ENCODE measurements at places on chromosomes 6 and 20.

DNA sequence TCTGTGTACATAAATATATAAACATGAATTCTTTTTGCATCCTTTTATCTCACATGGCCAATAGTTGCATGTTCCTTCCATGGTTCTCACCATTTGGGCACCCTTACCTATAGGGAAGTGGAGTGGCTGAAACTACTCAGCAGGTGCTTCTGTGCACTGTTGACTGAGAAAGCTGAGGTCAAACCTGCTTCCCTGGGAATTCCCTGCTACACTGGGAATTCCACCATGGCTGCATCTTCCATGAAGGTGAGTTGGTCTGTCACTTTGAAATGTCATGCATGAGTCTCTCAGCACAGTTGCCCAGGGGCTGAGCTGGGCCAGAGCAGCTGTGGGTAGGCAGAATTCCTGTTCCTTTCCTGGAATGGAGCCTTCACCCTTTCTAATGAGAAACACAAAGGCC lies 193.8 kb upstream of the PRSS16 start:
- no peak for DNase-seq
- no peak overlapping the region for H3K27ac ChIP-seq
- no peak overlapping the region for H3K4me3 ChIP-seq
- H3K4me1 ChIP-seq = no peaks in the 10 kb centered on the region
- no peaks in the 10 kb centered on the region for H3K36me3 ChIP-seq

GRCh38 chr6:42148058-42148457 lies 5.6 kb upstream of the C6orf132 start:
- H3K36me3 ChIP-seq = no peaks in the 10 kb centered on the region
- no peak for DNase-seq
- no peak overlapping the region for H3K27ac ChIP-seq
- no peak overlapping the region for H3K4me3 ChIP-seq
- peaks cover 17% of the 10 kb centered on the region for H3K27me3 ChIP-seq
- no peaks in the 10 kb centered on the region for H3K4me1 ChIP-seq

DNA sequence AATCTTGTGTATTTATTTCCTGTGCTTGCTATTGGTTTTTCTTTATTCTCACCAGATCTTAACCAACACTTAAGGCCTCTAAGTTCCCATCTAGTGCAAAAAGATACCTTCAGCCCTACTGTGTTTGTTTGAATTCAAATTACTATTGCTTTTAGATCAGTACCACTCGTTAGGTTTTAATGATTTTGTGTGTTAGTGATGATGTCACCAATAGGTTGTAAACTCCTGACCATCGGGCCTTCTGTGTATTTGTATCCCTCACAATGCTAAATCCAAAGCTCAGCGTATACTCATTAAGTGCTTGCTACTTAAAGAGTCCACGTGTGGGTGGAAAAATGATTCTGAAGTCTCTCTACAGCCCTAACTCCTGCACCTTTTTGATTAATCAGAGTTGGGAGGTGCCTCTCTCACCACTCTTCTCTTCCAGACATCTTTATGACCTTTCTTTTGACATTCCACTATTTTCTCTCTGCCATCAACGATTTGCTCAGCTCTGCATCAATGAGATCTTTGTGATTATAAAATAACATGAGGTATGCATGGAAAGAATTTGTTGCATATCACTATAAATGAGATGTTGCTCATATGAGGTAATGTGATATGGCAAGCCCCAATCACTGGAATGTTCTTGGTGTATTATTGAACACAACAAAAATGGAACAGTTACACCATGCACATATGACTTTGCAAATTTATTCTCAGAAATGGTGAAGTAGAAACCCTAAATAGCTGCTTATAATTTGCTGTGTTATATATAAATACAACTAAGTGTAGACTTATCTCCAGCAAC lies 55.1 kb upstream of the LAMA2 start:
- H3K36me3 ChIP-seq = no peaks in the 10 kb centered on the region
- no peak overlapping the region for H3K27ac ChIP-seq
- no peaks in the 10 kb centered on the region for H3K4me1 ChIP-seq

- no peaks in the 10 kb centered on the region for H3K4me1 ChIP-seq
- no peak for DNase-seq
- peaks cover 4% of the 10 kb centered on the region for H3K27me3 ChIP-seq
- no peaks in the 10 kb centered on the region for H3K36me3 ChIP-seq
Observed at GRCh38 chr20:23166563-23166962, 80.4 kb upstream of the CD93 start.

DNA sequence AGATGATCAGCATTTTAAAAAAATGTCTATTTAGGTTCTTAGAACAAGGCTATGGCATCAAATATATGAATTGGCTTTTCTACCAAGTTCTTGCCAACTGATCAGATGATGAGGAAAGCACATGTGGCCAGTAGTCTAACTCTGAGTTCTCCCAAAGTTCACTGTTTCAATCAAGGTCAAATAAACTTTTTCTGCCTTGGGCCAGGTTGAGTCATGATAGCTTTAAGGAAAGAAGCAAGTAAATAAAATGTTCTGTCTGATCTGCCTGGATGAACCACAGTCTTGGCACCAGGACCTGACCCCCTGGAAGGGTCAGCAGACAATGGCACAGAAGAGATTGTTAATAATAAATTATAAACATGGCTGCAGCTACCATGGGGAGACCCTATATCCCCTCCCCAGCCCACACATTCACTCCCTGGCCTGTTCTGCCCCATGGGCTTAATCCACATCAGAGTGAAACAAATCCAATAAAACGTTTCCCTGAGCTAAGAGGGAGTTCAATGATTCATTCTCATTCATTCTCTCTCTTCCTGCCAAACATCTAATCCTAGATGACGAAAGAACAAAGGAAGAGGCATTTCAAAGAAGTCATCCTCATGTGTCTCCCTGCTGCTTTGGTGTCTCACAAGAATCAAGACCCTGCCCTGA lies 661.6 kb downstream of the DHX35 start:
- no peaks in the 10 kb centered on the region for H3K36me3 ChIP-seq
- H3K4me1 ChIP-seq = no peaks in the 10 kb centered on the region
- H3K27ac ChIP-seq = no peak overlapping the region
- no peak for DNase-seq

- H3K27me3 ChIP-seq = peaks cover 27% of the 10 kb centered on the region
- H3K36me3 ChIP-seq = no peaks in the 10 kb centered on the region
- H3K4me1 ChIP-seq = peaks cover 20% of the 10 kb centered on the region
- H3K27ac ChIP-seq = no peak overlapping the region
- DNase-seq = no peak
Observed at GRCh38 chr20:23634985-23635767, 2.6 kb downstream of the CST3 start.

- H3K27me3 ChIP-seq = no peaks in the 10 kb centered on the region
- no peaks in the 10 kb centered on the region for H3K36me3 ChIP-seq
- H3K4me3 ChIP-seq = no peak overlapping the region
Observed at GRCh38 chr6:147479857-147480256, 28.6 kb upstream of the SAMD5 start.

- no peaks in the 10 kb centered on the region for H3K36me3 ChIP-seq
- DNase-seq = no peak
- H3K4me1 ChIP-seq = no peaks in the 10 kb centered on the region
- no peak overlapping the region for H3K27ac ChIP-seq
Observed at GRCh38 chr20:46253391-46253790, 54.9 kb downstream of the CDH22 start.

- no peak overlapping the region for H3K4me3 ChIP-seq
- H3K4me1 ChIP-seq = peaks cover 4% of the 10 kb centered on the region
- peaks cover 33% of the 10 kb centered on the region for H3K36me3 ChIP-seq
- no peak overlapping the region for H3K27ac ChIP-seq
- DNase-seq = no peak
- H3K27me3 ChIP-seq = no peaks in the 10 kb centered on the region
Observed at GRCh38 chr20:35876033-35876320, 78.3 kb downstream of the SCAND1 start.

GRCh38 chr6:32475392-32476206 lies 35.9 kb downstream of the HLA-DRA start:
- no peaks in the 10 kb centered on the region for H3K27me3 ChIP-seq
- H3K4me3 ChIP-seq = no peak overlapping the region

DNA sequence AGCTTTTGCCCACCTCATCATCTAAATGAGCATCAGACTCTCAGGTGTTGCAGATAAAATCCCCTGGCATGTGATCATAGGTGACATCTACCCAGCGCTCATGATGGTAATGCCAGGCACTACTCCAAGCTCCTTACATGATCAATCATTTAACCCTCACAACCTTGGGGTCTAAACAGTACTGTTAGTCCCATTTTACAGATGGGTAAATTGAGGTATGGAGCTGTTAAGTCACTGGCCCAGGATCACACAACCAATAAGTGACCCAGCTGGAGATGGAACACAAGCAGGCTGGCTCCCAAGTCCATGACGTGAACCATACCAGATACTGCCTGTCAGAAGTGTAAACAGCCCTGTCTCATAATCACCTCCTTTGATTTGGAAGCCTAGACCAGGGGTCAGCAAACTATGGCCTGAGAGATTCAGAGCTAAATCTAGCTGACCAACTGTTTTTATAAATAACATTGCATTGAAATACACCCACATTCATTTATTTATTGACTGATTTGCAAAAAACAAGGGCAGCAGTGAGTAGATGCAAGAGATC lies 79.2 kb downstream of the UNC5CL start:
- peaks cover 8% of the 10 kb centered on the region for H3K27me3 ChIP-seq
- DNase-seq = no peak
- H3K27ac ChIP-seq = no peak overlapping the region
- no peak overlapping the region for H3K4me3 ChIP-seq

DNA sequence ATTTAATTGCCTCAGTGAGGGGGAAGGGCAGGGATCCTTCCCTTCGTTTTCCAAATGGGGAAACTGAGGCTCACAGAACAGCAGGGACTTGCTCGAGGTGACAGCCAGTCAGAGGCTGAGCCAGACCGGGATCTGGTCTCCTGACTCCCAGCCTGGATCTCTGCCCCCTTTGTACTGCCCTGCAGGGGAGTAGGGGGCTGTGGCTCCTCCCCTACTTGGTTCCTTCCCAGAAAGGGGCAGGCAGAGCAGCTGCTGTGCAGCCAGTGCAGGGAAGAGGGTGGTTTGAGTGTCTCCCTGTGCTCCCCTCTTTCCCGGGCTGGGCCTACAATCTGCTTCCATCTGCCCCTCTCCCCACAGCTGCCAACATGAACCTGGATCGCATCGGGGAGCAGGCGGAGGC lies 37.6 kb downstream of the UQCC2 start:
- H3K4me3 ChIP-seq = no peak overlapping the region
- DNase-seq = no peak
- H3K36me3 ChIP-seq = peaks cover 76% of the 10 kb centered on the region
- H3K27me3 ChIP-seq = no peaks in the 10 kb centered on the region
- H3K4me1 ChIP-seq = peaks cover 20% of the 10 kb centered on the region
- no peak overlapping the region for H3K27ac ChIP-seq

DNA sequence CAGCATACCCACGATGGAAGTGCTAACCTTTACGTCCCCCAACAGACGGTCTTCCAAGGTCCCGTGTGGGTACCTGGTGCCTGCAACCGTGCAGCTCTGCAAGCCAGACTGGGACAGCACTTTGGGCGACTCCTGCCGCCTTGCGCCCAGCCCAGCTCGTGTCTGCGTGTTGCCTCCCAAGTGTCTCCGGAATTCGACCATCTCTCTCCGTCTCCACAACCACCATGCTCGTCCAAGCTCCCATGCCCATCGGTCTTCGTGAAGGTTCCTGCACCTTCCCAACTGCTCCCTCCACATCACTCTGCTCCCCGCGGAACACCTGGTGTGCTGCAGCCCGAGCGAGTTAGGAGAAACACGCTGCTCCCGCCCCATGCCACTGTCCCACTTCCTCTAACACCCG lies 173.2 kb upstream of the AFDN start:
- H3K27ac ChIP-seq = no peak overlapping the region
- no peak overlapping the region for H3K4me3 ChIP-seq
- no peak for DNase-seq
- H3K36me3 ChIP-seq = no peaks in the 10 kb centered on the region
- peaks cover 3% of the 10 kb centered on the region for H3K27me3 ChIP-seq

- no peak overlapping the region for H3K4me3 ChIP-seq
- H3K27me3 ChIP-seq = no peaks in the 10 kb centered on the region
- H3K27ac ChIP-seq = no peak overlapping the region
- DNase-seq = no peak
- peaks cover 16% of the 10 kb centered on the region for H3K4me1 ChIP-seq
Observed at GRCh38 chr6:132021552-132022375, 70.6 kb upstream of the CCN2 start.

DNA sequence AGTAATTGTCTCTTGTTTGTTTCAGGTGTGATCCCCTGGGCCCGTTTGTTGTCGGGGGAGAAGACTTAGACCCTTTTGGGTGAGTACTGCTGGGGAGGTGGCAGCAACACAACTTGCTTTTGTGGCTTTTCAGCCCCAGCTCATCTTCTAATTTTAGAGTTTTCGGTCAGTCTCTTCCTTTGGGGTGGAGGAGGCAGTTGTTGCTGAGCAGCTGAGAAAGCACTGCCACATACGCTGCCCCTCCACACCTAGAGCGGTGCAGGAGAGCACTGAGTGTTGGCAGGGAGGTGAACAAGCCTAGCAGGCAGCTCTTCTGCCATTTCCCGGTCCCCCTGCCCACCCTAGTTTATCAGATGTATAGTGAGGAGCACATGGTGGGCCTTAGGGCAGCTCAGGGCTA lies 21.7 kb downstream of the TMEM74B start:
- H3K36me3 ChIP-seq = peaks cover 69% of the 10 kb centered on the region
- DNase-seq = no peak
- peak overlapping the region; percentile 20 for H3K27ac ChIP-seq
- no peak overlapping the region for H3K4me3 ChIP-seq
- H3K4me1 ChIP-seq = no peaks in the 10 kb centered on the region
- no peaks in the 10 kb centered on the region for H3K27me3 ChIP-seq

GRCh38 chr20:9886227-9886626 lies 47.4 kb upstream of the PAK5 start:
- DNase-seq = no peak
- peaks cover 12% of the 10 kb centered on the region for H3K27me3 ChIP-seq
- no peaks in the 10 kb centered on the region for H3K4me1 ChIP-seq
- no peaks in the 10 kb centered on the region for H3K36me3 ChIP-seq
- H3K4me3 ChIP-seq = no peak overlapping the region

GRCh38 chr20:15310361-15310760 lies 972.9 kb upstream of the FLRT3 start:
- no peak overlapping the region for H3K27ac ChIP-seq
- DNase-seq = no peak
- H3K27me3 ChIP-seq = peaks cover 7% of the 10 kb centered on the region

- peak overlapping the region; percentile 90 for H3K27ac ChIP-seq
- H3K27me3 ChIP-seq = no peaks in the 10 kb centered on the region
- no peak overlapping the region for H3K4me3 ChIP-seq
- DNase-seq = no peak
- peaks cover 5% of the 10 kb centered on the region for H3K36me3 ChIP-seq
- H3K4me1 ChIP-seq = peaks cover 42% of the 10 kb centered on the region
Observed at GRCh38 chr6:131998255-131998982, 47.2 kb upstream of the CCN2 start.

DNA sequence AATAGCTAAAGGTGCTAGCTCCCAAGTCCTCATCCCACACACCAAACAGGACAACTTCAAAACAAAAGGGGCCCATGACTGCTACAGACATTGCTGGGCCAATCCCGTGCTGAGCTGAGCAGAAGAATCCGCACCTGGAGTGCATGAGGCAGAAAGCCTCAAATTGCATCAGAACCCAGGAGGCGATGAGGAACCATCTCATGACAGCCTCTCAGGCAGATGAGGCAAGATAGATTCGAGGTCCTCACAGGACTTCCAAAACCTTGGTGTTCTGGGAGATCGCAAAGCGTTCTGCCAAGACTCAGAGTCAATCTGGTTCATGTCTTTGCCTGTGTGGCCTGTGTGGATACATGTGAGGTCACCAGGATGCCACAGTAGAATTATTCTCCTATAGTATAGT lies 32.8 kb upstream of the SSTR4 start:
- no peak overlapping the region for H3K27ac ChIP-seq
- H3K4me3 ChIP-seq = no peak overlapping the region
- H3K36me3 ChIP-seq = no peaks in the 10 kb centered on the region
- DNase-seq = no peak

- H3K27ac ChIP-seq = no peak overlapping the region
- H3K4me3 ChIP-seq = no peak overlapping the region
- DNase-seq = no peak
- no peaks in the 10 kb centered on the region for H3K27me3 ChIP-seq
- H3K36me3 ChIP-seq = no peaks in the 10 kb centered on the region
Observed at GRCh38 chr6:107531868-107532267, 42.0 kb downstream of the SOBP start.
